Choroid plexus epithelial cell (primary cell): ENCODE measurements at places on chromosomes 1 and 21.

DNA sequence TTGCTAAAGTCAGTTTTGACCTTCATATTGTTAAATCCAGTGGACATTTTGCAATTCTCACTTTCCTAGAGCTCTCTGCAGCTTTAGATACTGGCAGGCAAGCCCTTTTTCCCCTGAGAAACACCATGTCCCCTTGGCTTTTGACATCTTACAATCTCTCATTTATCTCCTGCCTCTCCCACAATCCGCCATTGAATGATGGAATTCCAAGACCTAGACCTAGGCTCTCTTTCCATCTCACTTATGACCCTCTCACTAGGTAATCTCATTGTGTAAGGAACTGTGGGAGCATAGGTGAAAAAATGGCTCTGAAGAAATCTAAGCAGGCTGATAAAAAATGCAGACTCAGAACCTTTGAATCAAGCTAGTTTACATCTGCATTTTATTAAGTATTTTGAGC lies 2.0 kb downstream of the KYAT3 start:
- no peak for DNase-seq

GRCh38 chr1:203380420-203381150 lies 29.7 kb upstream of the FMOD start:
- no peak for DNase-seq

DNA sequence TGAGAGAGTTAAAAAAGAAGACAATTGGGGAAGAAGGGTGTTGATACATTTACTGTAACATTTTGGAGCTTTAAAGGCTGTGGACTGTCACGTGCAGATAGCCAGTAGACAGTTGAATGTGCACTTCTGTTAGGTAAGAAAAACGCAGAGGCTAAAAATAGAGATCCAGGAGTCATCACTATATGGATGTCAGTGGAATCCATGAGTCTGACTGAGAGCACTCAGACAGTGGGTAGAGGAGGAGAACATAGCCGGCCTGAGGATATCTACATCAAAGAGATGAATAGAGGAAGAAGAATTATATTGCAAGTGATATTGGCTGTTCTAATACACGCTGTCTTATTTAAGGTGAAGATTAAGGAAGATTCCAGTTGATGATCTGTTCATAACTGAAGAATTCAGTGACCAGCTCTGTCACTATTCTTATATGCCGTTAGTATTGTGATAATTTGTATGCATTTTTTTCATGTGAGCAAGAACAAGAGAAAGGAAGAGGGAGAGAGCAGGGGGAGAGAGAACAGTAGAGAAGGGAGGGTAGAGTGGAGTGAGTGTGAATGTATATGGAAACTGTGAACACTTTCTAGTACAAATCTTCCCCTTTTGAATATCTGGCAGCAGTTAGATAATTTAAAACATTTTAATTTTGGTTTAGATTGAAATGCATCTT lies 344.8 kb downstream of the CHRM3 start:
- no peak for DNase-seq

GRCh38 chr1:224333939-224334786 lies 4.2 kb upstream of the NVL start:
- no peak for DNase-seq

GRCh38 chr1:77925518-77925917 lies 37.1 kb downstream of the NEXN start:
- DNase-seq: peak; percentile 63

DNA sequence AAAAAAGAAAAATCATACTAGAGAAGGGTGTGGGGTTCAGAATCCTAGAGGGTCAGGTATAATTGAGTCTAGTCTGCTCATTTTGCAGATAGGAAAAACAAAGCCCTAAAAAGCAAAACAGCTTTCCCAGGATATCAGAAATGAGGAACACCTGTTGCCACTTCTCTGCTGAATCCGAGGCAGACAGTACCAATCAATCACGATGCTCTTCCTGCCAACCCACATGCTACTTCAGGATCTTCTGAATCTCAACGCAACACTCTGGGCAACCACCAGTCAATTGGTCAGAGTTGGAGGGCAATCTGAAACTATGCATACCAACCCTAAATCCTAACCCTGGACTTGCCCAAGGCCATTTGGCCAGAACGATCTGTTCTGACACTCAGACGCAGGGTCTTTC lies 128.3 kb downstream of the EPHB2 start:
- DNase-seq: no peak

- no peak for DNase-seq
Measured at GRCh38 chr1:111271464-111271801, 19.2 kb upstream of the CHIA start.

DNA sequence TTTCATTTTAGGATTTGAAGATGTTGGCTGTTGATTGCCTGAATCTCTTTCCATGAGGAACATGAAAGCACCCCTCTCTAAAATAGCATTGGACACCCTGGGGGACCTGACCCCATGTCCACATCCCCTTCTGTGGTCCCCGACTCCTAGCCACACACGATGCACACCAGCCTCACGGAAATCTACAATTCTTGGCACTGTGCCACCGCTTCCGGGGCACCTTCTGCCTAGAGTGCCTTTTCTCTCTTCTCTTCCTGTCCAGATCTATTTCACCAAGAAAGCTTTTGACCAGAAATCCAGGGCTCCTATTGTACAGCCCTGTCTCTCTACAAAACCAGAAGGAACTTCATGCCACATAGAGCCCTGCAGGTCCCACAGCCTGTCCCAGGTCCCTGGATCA lies 50.3 kb downstream of the MYSM1 start:
- peak; percentile 10 for DNase-seq

GRCh38 chr1:43043695-43044094 lies 85.0 kb upstream of the SLC2A1 start:
- no peak for DNase-seq

- no peak for DNase-seq
Measured at GRCh38 chr1:156002188-156002911, 18.4 kb downstream of the SSR2 start.

- DNase-seq: peak; percentile 13
Measured at GRCh38 chr1:113784104-113784779, 25.0 kb upstream of the PHTF1 start.

DNA sequence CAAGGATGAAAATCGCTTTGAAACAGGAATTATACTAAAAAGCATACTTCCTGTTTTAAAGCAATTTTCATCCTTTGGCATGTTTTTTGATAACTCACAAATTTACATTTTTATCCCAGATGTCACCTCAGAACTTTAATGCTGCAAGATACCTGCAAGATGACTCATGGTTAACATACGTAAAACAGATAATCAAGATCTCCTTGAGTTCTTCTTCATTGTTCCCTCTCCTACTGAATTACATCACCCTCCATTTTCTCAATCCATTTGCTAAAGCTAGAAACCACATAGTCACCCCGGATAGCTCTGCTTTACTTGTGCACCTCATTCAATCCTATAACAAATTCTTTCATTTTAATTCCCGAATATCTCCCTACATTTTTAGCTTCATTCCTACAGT lies 1114.2 kb downstream of the PLA2G4A start:
- no peak for DNase-seq

DNA sequence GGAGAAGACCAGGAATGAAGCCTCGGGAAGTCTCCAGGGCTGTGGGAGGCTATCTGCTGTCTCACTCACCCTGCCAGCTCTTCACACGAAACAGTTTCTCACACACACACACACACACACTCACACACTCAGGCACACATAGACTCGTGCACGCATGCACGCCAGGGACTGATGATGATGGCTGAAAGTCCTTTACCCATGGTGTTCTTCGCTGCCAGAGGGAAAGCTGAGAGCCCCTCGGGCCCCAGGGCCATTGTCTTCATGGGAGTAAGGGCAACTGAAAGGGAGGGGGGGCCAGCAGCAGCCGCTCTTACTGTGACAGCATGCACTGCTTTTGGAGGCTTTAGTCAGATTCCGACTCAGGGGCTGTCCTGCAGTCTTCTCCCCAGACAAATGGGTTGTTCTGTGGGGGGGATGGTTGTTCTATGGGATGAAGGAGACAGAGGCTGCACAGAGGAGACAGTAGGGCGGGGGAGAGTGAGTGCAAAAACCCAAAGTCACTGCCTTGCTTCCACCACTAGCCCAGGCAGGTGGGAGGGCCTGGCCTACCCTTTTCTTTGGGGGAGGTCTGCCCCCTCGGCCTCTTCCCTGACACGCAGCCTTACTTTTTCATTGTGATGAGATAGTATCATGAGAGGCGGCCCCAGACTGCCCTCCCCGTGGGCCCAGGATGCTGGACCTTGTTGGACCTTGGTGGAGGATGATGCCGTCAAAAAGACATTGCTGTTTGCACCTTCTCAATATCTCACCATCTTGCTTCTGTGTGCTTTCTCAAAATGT lies 29.0 kb downstream of the STUM start:
- DNase-seq: no peak

DNA sequence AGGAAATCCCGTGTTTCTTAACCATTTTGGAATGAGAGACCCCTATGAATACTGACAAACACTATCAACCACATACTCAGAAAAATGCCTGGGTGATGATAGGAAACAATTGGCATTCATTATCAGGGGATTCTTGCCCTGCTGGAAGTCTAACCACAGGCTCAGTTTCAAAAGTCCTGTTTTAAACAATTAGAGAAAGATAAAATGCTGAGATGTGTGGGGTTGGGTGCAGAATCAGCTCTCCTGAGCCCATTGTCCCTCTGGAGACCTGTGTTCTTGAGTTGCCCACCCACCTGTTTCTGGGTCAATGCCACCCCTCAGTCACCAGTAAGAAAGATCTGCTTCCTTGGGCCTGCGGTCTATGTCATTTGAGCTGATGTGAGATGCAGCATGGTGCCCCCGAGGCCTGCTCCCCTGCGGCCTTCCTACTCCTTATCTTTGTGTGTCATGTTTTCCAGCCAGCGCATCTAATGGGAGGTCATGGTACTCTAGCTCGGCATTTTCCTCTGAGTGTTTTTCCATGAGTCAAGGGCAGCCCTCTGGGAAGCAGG lies 130.3 kb upstream of the PLXNA2 start:
- peak; percentile 55 for DNase-seq

GRCh38 chr1:58905126-58905490 lies 121.3 kb upstream of the JUN start:
- DNase-seq: no peak

DNA sequence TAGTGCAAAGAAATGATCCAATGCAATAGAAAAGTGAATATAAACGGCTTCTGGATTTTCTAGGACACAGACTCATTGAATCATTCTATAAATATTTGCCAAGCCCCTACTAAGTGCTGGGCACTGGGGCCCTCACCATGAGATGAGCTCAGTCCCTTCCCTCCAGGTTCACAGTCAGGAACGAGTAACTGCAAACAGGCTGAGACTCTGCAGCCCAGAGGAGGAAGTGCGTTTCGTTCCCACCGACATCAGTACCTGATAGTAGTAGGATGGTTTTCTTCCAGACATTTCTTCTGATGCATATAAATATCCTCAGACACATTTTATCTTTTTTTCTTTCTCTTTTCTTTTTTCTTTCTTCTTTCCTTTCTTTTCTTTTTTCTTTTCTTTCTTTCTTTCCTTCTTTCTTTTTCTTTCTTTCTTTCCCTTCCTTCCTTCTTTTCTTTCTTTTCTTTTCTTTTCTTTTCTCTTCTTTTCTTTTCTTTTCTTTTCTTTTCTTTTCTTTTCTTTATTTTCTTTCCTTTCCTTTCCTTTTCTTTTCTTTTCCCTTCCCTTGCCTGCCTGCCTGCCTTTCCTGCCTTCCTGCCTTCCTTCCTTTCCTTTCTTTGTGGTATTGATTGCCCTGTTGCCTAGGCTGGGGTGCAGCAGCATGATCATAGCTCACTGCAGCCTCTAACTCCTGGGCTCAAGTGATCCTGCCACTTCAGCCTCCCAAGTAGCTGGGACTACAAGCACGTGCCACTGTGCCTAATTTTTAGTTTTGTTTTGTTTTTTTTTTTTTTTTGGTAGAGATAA lies 135.4 kb downstream of the DISC1 start:
- no peak for DNase-seq
